ENCODE measurements at places on chromosomes 1 and 21.

- DNase-seq = no peak
Measured at GRCh38 chr1:87880098-87880760, 551.5 kb downstream of the LMO4 start.

DNA sequence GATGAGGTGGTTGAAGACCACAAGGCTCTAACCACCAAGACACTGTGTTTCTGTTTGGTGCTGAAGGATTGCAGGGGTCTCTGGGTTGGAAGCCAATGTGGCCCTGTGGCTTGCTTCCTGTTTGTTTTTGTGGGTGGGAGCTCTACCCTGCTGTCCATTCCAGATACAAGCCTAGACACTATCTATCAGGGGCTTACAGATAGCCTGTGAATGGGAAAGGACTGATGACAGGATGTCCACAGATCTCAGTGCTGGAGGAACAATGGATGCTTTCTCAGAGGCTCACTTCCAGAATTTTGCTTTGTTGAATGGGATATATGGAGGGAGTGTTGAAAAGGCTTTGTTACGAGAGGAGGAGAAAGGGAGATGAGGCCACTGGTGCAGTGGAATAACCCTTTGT lies 69.7 kb downstream of the NOS1AP start:
- no peak for DNase-seq

DNA sequence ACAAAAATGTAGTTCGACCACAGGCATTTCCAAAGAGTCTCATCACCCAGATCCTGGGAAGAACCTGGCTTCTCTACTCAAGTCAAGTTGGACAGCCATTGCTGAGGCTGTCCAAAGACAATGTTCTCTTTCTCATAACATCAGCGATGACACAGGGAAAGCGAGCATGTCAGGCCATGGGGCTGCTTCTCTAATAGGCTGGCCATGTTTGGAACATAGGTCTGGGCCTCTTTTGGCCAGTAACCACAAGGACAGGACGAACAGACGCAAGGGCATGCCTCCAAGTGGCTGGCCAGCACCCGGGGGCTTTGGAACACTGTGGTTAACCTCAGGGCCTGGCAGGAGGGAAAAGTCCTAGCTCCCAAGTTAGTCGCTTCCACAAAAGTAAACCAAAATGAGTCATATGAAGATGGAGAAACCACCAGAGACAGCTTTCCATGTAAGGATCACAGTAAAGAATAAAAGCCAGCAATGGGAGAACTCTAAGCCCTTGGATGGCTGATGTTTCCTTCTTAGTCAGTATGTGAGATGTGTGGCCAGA lies 80.6 kb upstream of the SLC44A3 start:
- no peak for DNase-seq

- DNase-seq = no peak
Measured at GRCh38 chr1:20187103-20187812, 940 bp upstream of the PLA2G2C start.

DNA sequence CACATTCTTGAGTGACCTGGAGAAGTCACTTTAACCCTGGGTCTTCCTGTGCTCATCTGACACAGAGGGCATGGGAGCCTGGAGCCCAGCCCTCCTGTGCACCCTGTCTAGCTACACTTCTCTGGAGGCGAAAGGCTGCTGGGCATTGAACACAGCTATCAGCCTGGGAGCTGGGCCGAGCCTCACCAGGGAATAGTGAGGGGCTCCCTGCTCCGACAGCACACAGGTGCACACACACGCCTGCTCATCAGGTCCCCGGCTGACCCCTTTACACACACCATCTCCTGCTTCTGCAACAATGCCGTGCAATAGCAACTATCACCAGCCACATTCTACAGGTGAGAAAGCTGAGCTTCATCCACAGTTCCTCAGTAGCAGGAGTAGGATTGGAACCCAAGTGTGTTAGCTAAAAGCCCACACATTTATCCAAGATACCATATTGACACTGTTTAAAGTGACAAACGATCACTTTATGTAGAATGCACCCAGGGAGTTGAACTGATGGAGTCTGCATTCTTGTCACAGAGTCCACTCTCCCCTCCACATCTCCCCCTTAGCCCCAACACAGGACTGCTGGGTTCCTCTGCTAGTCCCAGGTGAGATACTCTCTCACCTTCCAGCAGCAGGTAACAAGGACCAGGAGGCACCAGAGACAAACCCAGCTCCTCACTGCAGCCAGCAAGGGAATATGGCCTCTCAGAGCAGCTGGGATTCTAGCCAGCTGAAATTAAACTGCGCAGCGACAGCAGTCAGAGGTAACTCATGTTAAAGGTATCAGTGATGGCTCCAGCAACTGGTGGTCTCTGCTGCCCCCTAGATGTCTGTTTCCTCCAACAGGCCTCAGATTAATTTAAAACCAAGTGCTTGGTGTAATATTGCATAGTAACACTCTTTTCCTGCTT lies 18.3 kb upstream of the CAPN8 start:
- DNase-seq = no peak
